ENCODE measurements at places on chromosomes 5 and 9.

- no peak for DNase-seq
Observed at GRCh38 chr5:138466900-138467710, 1.8 kb downstream of the EGR1 start.

DNA sequence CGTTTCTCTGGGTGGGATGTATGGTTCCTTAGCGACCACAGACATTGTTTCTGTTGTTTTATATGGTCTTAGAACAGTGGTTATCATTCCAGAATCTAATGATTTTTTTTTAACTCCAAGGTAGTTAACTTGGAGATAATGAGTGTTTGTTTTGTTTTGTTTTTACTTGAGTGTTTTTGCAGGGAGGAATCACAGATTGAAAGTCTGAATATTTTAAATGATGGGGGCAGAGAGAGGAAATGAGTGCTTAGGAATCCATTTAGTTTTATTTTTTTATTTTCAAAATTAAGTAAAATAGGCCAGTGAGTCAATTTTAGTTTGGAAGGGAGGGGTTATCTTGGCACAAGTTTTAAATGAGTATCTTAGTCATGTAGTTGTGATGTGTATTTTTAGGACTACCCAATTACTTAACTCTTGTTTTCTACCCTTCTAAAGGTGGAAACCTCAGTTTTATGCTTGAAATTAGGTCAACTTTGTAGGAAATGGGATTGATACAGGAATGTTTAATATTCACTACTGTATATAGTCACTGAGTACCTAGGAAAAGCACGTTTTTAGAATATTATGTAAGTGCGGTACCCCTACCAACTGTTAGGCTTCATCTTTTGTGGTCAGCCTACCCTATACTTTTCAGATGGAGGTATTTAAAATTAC is 2.0 kb downstream of the UBE2R2 start:
- no peak for DNase-seq

GRCh38 chr9:123036893-123037545 is 3.6 kb downstream of the GPR21 start:
- no peak for DNase-seq

GRCh38 chr9:121550569-121551512 is 51.2 kb upstream of the GGTA1 start:
- DNase-seq = peak; percentile 50

- no peak for DNase-seq
Observed at GRCh38 chr9:2496934-2497333, 124.7 kb upstream of the VLDLR start.

GRCh38 chr5:179148703-179149170 is 88.6 kb downstream of the ZNF354C start:
- no peak for DNase-seq

- DNase-seq = no peak
Observed at GRCh38 chr5:82975812-82976211, 101.4 kb downstream of the TMEM167A start.

GRCh38 chr9:109244179-109245132 is 76.4 kb downstream of the EPB41L4B start:
- peak; percentile 45 for DNase-seq

GRCh38 chr9:81396528-81396927 is 292.8 kb downstream of the TLE1 start:
- DNase-seq = no peak

DNA sequence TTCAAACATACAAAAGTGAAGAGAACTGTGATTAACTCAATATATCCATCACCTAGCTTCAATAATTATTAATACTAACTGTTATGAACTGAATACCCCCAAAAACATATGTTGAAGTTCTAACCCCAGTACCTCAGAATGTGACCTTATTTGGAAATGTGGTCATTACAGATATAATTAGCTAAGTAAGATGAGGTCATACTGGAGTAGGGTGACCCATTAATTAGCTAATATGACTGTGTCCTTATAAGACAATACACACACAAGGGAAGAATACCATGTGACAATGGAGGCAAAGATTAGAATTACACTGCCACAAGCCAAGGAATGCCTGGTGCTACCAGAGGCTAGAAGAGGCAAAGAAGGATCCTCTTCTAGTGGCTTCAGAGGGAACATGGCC is 7.8 kb downstream of the RRAGA start:
- no peak for DNase-seq

- DNase-seq = no peak
Observed at GRCh38 chr9:135478829-135479468, 633 bp upstream of the PPP1R26 start.

GRCh38 chr5:7372399-7372798 is 23.5 kb upstream of the ADCY2 start:
- DNase-seq = no peak

GRCh38 chr9:13791816-13792215 is 512.3 kb upstream of the MPDZ start:
- DNase-seq = no peak

GRCh38 chr5:40386289-40386688 is 293.4 kb upstream of the PTGER4 start:
- DNase-seq = no peak

All from activated CD4-positive, alpha-beta T cell treated with anti-CD3 and anti-CD28 coated beads, Interleukin-2, amount 50 U/mL, for 24 hours (primary cell).